Activated naive CD4-positive, alpha-beta T cell (primary cell): ENCODE measurements at places on chromosomes 3 and 15.

- DNase-seq, result no peak
These were observed 176.7 kb upstream of the CADPS start for GRCh38 chr3:63051920-63052319.

GRCh38 chr3:146166826-146167225 lies 5.8 kb upstream of the PLOD2 start:
- no peak for DNase-seq

- no peak for DNase-seq
These were observed 98.9 kb downstream of the APBA2 start for GRCh38 chr15:28984421-28985315.

DNA sequence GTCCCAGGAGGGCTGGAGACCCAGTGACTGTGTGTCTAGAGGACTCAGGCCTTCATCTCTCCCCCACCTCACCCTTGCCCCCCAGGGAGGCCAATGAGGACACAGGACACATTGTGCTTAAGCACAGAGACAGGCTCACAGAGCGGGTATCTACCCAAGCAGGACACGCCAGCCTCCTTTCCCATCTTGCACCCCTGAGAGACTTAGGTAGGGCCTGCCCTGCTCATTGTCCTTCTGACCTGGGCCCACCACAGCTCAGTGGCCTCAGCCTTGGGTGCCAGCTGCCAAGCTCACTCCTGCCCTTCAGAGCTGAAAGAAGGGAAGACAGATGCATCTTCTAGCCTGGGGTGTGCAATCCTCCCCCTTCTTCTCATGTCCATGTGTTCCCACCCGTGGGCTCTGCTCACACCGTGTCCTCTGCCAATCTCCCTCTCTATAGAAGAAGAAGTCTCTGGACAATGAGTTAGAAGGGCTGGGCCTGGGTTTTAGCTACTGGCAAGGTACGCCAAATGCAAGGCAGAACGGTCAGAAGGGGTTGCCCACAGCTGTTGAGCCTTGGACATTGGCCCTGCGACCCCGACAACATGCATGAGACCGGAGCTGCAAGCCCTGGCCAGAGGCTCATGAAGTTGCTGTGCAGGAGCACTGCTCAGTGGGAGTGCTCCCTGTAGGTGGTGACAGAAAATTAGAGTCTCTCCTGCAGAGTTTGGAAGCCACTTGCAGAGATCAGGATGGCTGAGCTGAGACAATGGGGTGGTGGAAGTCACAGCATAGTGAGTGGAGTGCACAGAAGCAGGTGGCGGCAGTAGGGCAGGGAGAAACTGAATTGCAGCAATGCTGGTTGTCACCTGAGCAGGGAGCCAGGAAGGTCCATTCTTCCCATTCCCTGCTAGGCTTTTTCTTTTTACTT lies 32.8 kb downstream of the ACSBG1 start:
- DNase-seq, result no peak

DNA sequence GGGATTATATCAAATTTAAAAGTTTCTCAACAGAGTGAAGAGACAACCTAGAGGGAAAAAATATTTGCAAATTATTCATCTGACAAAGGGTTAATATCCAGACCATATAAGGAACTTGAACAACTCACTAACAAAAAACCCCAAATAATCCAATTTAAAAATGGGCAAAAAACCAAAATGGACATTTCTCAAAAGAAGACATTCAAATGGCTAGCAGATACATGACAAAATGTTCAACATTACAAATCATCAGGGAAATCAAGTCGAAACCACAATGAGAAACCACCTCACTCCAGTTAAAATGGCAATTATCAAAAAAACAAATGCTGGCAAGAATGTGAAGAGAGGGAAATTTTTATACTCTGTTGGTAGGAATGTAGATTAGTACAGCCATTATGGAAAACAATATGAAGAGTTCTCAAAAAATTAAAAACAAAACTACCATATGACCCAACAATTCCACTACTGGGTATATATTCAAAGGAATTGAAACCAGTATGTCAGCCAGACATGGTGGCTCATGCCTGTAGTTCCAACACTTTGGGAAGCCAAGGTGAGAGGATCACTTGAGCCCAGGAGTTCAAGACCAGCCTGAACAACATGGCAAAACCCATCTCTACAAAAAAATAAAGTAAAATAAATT lies 88.5 kb downstream of the CSNK1G1 start:
- no peak for DNase-seq

DNA sequence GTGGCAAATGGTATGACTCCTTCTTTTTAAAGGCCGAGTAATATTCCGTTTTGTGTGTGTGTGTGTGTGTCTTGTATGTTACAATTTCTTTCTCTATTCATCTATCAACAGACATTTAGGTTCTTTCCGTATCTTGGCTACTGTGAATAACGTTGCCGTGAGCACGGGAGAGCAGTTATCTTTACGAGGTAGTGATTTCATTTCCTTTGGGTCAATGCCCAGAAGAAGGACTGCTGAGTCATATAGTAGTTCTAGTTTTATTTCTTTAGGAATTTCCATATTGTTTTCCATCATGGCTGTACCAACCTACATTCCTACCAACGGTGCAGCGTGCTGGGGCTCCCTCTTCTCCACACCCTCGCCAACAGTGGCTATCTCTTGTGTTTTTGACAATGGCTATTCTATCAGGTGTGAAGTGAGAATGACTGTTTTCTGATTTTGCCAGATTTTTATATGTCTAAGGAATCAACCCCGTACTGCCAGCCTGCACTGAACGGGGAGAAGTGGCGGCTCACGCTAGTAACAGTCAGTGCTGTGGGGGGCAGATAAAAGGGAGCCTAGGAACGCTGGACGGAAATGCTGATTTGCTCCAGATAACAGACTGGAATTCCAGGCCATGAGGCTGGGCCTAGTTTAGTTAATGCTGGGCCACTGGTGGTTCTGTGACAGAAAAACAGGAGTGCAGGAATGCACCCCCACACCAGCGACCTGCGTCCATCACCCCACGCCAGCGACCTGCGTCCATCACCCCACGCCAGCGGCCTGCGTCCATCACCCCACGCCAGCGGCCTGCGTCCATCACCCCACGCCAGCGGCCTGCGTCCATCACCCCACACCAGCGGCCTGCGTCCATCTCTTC lies 168.1 kb downstream of the XXYLT1 start:
- DNase-seq, result no peak

GRCh38 chr3:36842275-36842674 lies 77.9 kb upstream of the DCLK3 start:
- DNase-seq, result no peak

DNA sequence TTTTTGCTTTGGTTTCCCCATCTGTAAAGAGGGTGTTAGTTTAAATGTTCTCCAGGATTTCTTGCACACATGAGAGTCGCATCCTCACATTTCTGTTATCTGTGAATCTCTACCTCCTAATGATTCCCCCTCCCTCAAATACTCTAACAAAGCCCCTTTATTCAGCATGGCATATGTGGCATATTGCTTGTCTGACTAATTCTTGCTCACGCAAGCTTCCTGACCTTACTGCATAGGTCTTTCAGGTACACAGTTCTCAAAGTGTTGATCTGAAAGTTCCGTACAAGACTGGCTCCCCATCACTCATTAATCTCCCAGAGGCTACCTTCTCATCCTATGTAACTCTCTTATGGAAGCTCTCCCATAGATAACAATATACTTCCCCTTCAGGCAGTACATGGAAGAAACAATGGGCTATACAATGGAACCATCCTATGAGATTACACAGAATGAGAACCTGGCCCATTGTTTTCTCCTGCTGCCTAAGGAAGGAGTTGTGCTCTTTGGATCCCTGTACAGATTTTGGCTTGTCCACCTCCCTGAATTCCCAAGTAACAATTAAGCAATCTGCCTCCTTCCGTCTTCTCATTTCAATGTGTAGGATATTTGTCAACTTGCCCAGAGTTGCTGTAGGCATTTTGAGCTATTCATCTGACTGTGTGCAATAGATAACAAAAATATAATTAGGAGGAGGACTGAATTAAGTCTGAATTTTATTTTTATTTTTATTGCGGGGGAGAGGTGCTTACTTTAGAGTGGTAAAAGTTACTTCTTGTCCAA lies 51.0 kb downstream of the PPARG start:
- no peak for DNase-seq

DNA sequence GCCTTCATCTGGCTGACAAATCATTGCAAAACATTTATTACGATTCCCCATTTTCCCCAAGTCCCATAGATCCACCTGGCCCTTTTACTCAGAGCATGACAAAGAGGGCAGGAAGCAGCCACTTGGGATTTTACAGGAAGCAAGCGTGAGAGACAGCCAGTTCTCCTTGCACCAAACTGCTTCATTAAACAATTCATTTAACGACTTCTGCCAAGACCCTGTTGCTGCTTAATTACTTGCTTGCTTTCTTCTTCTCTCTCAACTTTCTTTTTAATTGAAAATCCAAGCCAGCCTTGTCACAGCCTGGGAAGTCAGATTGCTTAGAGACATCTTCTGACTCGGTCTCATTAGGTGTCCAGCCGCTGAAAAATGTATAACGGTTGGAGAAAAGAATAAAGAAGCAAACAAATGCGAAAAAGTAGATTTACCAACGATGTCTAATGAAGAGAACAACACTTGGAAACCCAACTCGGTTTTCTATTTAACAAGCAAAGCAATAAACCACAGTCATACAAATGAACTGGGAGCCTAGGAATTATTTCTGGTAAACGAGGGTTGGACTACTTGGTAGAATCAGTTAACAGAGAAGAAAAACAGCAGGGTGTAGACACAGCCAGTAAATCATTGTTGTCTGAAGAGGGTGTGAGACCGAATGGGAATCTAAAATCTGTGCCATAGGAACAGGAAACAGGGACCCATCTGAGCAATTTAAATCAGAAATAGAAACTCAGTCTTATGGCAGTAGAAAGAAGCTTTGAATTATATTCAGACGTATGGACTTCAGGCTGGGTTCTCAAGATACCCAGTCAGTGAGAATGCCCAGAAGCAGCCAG lies 298.3 kb downstream of the LRRC3B start:
- DNase-seq, result no peak
